Activated T-cell treated with anti-CD3 and anti-CD28 coated beads, Interleukin-2, amount 50 U/mL, for 4 hours (primary cell): ENCODE measurements at places on chromosomes 5 and 9. TPM values are rescaled to one million over a fixed set of nuclear protein-coding genes. Genes with fewer than 3 reads are reported as not detected.
A peak's percentile ranks its signal among the peaks of the same experiment; 100 is the strongest.

Gene C7
- 1.7 TPM for total RNA-seq

GRCh38 chr5:11346336-11346735, 557.9 kb downstream of the CTNND2 start:
- DNase-seq = no peak

Gene RNF208
- 6.0 TPM for total RNA-seq

GRCh38 chr5:126341906-126342630, 81.1 kb upstream of the GRAMD2B start:
- DNase-seq = no peak

GRCh38 chr5:96344678-96345577, 88.1 kb downstream of the PCSK1 start:
- DNase-seq = no peak

- no peak for DNase-seq
These were observed 90.5 kb downstream of the PCSK1 start for GRCh38 chr5:96342581-96342980.

DNA sequence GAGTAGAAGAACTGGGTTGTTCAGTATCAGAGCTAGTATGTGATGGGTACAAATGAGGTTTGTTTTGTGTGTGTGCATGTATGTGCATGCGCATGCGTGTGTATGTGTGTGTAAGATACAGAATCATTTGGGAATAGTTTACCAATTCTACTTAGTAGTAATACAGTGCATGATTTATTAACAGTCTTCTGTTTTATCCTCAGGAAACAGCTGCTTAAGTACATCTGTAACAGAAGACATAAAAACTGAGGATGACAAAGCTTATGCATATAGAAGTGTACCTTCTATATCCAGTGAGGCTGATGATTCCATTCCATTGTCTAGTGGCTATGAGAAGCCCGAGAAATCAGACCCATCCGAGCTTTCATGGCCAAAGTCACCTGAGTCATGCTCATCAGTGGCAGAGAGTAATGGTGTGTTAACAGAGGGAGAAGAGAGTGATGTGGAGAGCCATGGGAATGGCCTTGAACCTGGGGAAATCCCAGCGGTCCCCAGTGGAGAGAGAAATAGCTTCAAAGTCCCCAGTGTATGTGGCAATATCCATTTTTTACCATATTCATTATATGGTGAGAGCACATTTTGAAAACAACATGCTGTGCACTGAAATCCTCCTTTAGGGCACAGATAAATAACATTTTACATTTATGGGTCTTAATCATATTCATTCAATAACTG, 228.5 kb downstream of the KDM4C start:
- DNase-seq = no peak

Gene PTPN3
- 0.03 TPM for total RNA-seq

GRCh38 chr5:155878991-155879575, 447.9 kb upstream of the SGCD start:
- DNase-seq = no peak

Gene BTNL3
- total RNA-seq = not detected

Gene PRSS3
- 0.76 TPM for total RNA-seq

DNA sequence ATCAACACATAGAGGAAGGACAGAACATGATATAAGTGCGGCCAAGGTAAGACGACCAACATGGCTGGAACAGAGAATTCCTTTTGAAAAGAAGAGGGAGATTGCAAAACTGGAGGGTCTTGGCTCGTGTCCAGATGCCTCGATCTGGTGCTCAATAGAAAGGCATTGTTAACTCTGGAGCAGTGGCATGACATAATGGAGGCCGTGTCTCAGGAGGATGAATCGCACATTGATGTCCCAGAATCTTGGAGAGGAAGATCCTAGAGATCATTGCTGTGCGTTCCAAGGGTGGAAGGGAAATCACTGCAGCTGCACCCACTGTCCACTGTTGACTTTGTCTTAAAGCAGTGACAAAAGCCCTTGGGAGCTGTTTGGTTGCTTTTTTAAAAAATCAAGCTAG, 30.9 kb downstream of the GRAMD2B start:
- DNase-seq = no peak

- DNase-seq = no peak
These were observed 25.5 kb upstream of the B4GALT1 start for GRCh38 chr9:33192493-33193255.

GRCh38 chr9:71743882-71744281, 24.4 kb downstream of the CEMIP2 start:
- DNase-seq = no peak

Gene CDH9
- total RNA-seq = not detected

Gene ACOT12
- total RNA-seq = not detected

- no peak for DNase-seq
These were observed 163.7 kb downstream of the GAPVD1 start for GRCh38 chr9:125425170-125425897.

DNA sequence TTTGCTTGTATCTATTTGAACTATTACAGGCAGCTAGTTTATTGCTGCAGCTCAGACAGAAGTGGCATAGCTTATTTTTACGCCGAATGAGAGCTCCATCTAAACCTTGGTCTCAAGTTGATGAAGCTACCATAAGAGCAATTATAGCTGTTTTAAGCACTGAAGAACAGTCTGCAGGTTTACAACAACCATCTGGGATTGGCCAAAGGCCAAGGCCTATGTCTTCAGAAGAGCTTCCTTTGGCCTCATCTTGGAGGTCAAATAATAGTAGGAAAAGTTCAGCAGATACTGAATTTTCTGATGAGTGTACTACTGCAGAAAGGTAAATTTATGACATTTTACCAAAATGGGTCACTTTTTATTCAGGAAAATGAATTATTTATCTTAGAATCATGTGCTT, 67.9 kb downstream of the YTHDC2 start:
- DNase-seq = no peak

Gene LRSAM1
- 24.2 TPM for total RNA-seq

- no peak for DNase-seq
These were observed 264.0 kb downstream of the MAN2A1 start for GRCh38 chr5:109953761-109954160.

Gene WNT8A
- not detected for total RNA-seq

DNA sequence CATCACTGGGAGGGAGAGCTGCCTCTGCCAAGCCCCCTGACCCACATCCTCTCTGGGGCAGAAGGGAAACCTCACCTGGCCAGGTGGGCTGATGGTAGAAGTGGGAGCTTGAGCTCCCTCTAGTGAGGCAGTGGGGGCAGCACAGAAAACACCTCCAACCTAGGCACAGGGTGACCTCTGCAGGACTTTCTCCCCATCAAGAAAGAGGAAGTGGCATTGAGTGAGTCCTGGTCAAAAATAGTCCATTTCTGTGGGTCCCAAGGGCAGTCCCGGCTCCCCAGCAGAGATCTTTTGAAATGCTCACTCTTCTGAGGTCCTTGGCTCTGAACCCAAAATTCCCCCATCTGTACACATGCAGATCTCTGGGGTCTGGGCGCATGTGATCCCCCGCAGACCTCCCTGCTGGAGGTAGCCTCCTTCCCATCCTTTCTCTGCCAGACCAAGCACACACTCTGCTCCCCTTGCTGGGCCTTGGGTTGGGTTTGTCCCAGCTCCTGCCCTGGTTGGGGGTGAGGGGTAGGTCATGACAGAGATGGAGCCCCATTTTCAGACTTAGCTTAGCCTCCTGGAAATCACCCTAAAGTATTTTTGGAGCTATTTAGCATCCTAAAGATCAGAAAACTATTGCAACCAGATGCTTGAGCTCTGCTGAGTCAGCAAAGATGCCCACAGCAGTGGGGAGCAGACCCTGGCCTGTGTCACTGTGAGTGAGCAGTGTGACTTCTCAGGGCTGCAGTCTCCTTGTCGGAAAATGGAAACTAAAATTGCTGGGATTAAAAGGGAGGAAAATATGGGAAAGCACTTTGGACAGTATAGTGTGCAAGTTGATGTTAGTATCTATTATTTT, 41.6 kb upstream of the LCP2 start:
- peak; percentile 67 for DNase-seq

- no peak for DNase-seq
These were observed 204.9 kb downstream of the CHSY3 start for GRCh38 chr5:130109152-130109551.

DNA sequence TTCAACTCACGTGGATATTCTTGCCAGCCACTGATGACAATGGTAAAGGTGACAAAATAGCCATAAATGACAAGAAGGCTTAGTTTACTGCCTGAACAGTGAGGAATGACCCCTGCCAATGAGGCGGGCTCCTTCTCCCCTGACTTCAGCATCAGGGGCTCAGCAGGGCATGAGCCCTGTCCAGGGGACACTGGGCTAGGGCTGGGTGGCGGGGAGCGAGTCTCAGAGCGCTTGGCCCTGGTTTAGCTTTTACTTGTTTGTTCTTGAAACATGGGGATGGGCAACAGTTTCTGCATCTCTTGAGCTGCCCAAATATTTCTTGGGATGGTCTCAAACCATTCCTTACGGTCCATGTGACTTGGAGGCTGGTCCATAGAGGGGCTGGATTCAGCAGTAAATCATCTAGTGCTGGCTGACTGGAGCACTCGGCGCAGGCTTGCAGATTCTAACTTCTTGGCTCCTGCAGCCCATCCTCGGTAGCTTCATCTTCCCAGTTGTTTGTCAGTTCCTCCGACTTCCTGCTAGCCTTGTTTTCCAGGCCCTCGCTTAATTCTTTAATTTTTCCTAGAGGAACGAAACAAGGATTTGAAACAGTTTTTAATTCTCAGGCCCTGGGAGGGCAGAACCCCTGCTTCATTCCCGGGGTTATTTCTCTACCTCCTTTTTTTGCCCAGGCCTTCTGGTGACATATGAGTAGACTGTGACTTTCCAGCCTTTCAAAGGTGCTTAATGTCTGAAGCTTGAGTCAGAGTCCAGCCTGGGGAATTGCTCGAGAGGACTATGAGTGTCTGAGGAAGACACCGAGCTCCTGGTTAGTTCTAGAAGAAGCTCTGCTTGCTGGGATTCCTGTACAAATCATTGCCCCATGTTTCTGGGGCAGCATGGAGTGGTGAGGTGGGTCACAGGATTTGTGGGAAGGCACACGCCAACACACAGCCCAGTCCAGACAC, 4.5 kb upstream of the HMCN2 start:
- no peak for DNase-seq

DNA sequence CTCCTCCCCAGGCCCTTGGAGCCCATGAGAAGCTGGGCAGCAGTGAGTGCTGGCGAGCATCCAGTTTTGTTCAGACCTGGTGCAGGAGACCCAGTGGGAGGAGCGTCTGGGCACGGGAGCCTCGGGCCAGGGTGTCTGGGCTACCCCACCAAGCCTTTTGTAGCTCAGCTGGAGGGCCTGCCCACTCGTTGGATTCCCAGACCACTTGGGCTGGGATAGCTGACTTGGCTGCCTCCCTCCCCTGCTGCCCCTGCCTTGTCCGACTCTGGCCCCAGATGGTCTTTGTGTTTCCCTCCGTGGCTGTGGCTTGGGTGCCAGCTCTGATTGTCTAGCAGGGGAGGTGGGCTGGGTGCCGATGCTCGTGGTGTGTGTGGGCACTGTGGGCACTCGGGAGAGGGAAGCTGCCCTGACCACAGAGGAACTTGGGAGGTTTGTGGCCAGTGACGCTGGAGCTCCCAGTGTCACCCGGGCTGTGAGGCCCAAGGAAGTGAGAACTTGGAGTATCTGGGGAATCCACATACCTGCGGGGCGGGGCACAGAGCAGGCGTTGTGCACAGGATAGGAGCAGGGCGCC, 47.3 kb downstream of the WNK2 start:
- no peak for DNase-seq

Gene SPATA31A3
- total RNA-seq = not detected
